ENCODE measurements at places on chromosomes 11 and 22.

- DNase-seq = no peak
These were observed 34.1 kb downstream of the MRE11 start for GRCh38 chr11:94459576-94459975.

DNA sequence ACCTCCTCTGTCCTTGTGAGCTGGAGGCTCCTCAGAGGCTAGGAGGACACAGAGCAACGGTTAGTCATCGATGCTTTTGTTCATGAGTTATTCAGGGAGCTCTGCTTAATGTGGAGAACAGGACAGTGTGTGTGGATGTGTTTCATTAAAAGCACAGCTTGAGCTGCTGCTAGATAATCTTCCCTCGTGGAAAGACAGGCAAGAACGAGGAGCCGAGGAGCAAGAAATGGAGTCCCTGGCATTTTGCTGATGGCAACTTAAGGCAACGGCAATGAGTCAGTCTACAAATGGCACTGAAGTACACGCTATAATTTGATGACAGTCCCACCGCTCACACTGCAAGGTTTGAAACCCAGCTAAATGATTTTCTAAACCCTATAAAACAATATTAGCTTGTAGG is 106.2 kb downstream of the IGLL1 start:
- DNase-seq = no peak

DNA sequence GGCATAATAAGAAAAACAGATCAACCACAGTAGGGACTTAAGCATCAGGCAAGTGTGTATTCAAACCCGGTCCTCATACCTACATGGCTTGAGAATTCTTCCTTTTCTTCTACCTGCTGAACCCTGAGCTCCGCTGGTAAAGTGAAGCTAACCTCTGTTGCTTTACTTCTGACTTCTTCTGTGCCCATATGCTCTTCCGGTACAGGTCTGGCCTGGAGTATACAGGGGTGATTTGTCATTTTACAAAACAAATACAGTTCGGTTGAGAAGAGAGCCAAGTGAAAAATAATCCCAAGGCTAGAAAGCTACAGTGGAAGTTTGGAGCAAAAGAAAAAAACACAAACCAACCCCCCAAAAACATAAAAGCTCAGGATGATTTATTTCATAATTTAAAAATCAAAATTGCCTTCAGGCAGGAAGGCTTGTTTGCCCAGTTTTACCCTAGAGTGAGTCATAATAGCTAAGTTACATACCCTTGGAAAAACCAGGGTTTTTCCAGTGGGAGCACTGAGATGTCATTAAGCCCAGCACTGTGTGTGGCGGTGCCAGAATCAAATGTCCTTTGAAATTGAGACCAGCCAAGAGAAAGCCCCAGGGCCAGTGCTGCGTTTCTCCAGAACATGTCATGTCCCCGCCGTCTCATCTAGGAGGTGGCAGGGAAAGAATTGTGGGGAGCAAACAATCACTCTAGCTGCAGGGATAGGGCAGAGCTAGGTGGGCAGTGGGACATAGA is 305.5 kb upstream of the ISX start:
- DNase-seq = no peak

GRCh38 chr22:49247194-49247924 is 580.3 kb downstream of the BRD1 start:
- no peak for DNase-seq

- DNase-seq = no peak
These were observed 78.2 kb downstream of the UVRAG start for GRCh38 chr11:75893251-75893650.
